ENCODE measurements at places on chromosomes 16 and 17.

DNA sequence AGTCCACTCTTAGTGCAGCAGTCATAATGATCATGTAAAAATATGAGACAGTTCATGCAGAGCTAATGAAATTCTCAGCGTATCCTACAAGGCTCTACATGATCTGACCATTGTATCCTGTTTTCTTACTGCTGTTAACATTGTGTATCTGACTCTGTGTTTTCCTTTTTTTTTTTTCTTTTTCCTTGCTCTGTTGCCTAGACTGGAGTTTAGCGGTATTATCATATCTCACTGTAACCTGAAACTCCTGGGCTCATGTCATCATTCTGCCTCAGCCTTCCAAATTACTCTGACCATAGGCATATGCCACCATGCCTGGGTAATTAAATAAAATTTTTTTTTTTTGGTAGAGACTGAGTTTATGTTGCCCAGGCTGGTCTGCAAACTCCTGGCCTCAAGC lies 12.1 kb downstream of the DUS2 start:
- DNase-seq = no peak

DNA sequence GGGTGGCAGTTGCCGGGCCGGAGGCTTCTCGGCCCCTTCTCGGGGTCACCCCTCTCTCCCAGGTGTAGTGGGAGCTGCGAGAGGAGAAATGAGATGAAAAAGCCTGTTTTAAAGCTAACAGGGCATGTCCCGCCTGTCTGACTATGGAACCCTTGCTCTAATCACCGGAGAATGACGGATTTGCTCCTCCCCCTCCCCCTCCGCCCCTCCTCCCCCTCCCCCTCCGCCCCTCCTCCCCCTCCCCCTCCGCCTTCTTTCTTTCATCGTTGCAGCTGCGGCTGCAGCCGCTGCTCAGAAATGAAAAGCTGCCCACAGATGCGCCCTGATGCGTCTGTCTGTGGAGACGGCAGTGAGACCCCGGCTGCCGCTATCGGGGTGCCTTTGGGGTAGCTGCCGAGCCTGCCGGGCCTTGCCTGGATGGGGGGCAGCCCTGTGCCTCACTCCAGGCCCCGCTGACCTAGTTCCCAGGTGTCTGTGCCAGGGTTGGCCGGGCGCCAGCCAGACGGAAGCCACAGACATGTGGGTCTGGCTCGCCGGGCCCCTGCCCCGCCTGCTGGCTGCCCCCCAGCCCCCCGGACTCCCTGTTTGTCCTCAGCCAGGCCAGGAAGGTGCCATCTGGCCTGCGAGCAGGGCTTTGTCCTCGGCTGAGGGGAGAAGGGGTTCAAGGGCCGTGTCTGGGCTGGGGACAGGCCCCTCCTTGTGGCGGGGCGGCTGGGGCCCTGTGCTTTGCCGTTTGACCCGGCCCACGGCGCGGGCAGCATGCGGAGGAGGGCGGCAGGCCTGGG lies 37.7 kb downstream of the GINS2 start:
- peak; percentile 71 for DNase-seq

DNA sequence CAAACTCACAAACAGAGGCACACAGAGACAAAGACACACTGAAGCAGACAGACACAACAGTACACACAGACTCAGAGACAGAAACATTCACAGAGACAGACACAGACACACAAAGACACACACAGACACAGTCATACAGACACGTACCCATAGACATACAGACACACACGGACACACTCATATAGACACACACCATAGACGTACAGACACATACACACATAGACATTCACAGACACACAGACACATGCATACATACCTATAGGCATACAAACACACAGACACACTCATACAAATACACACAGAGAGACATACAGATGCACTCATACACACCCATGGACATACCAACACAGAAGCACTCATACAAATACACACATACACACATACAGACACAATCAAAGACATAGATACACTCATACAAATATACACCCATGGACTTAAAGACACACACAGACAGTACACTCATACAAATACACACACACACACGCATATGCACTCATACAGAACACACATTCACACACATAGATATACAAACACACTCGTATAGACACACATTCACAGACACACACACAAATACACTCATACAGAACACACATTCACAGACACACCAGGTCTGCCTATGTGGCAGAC lies 19.9 kb upstream of the MRTFB start:
- DNase-seq = no peak

DNA sequence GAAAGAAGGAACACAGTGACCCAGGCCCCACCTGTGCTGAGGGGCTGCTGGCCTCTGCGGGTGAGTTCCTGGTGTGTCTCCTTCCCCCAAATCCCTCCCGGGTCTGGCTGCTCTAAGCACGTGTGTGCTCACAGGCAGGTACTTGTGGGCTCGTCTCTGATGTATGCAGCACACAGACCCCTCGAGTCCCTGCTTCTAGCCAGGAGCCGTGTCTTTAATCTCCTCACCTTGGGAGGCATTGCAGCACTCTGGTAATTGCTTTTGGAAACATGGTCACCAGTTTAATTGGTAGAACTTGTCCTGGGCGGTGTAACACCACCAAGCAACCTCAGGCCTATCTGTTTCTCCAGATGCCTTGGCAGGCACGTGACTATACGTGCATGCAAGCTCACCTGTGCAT lies 8.8 kb upstream of the RPL38 start:
- DNase-seq = no peak

- no peak for DNase-seq
Measured at GRCh38 chr16:88763502-88764053, 21.4 kb downstream of the PIEZO1 start.

DNA sequence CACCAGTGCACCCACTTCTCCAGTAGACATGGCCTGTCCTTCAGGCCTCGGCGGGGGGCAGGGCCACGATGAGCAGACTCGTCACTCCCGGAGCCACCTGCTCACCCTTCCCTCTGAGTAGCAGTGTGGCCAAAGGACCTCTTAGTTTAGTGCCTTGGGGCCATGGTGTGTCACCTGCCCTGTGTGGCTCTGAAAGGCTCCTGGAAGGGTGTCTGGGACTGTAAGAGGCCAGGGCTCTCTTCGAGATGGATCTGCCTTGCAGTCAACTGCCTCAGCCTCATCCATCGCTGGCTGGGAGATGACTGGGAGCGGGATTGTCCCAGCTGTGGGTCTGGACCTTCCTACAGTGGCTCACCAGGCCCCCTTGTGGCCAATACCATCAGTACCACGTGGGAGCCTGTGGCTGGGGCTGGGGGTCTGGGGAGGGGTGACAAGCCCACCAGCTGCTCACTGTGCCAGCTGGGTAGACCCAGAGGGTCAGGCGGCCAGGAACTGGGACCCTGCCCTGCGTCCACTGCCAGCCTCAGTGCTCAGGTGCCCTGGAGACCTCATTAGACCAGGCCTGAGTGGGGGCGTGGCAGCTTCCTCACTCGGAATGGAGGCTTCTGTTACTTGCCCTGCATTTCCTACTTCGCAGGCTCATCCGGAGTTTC lies 133.4 kb downstream of the OR1D5 start:
- DNase-seq = peak; percentile 55

DNA sequence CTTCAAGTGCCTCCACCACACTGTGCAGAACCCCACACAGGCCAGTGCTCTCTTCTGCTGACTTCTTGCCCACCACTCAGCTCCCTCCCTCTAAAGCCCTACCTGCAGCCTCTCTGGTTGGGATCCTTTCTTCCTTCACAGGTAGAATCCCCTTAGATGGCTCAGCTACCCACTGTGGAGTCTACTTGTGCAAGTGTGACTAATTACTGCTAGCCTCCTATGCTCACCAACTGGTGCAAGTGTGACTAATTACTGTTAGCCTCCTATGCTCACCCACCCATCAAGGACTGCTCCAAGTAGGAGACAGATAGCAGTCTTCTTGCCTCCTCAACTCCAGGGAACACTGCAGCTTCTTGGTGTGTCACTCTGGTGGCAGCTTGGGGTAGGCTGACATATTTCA lies 43.6 kb downstream of the TEX14 start:
- DNase-seq = no peak

- DNase-seq = no peak
Measured at GRCh38 chr16:70391881-70392481, 45.3 kb downstream of the DDX19A start.

GRCh38 chr17:43104665-43105064 lies 20.5 kb downstream of the BRCA1 start:
- DNase-seq = no peak

DNA sequence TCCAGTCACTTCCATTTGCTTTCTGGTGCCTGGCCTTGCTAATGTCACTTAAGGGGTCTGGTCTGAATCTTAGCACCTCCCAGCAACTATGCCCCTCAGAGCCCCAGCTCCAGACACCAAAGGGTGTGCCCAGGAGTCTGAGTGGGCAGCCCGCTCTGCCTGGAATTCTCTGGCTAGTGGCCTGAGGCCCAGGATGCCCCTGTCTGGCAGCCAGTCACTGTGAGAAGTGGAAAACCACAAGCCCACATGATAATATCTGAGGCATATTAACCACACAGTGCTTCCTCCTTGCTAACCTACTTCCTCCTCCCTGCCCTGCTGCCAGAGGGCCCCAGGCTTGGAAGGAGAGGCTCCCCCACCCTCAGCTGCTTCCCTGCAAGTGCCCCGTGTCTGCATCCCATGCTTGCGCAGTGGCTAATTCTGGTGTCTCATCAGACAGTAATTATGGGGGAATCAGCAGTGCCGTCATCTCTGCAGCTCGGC lies 14.0 kb downstream of the SRCIN1 start:
- DNase-seq = no peak

- DNase-seq = no peak
Measured at GRCh38 chr17:65966072-65966695, 225.7 kb downstream of the CEP112 start.

GRCh38 chr17:82041144-82041814 lies 3.8 kb upstream of the DCXR start:
- DNase-seq = no peak

DNA sequence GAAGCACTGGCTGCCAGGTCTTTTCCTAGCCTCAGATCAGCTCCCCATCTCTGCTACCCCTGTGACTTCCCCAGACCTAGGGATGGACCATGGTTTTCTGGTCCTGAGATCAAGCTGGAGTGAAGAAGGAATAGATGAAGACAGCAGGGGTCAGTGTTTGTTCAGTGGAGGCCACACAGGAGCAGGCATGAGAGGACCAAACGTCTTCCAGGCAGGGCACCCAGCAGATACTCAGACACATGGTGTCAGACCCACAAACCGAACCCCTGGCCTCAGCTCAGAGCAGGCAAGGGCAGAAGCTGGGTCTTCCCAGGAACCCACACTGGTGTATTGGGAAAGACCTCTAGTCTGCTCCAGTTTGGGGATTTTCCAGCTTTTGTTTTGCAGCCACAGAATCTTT lies 189.7 kb downstream of the IRX5 start:
- DNase-seq = peak; percentile 57

DNA sequence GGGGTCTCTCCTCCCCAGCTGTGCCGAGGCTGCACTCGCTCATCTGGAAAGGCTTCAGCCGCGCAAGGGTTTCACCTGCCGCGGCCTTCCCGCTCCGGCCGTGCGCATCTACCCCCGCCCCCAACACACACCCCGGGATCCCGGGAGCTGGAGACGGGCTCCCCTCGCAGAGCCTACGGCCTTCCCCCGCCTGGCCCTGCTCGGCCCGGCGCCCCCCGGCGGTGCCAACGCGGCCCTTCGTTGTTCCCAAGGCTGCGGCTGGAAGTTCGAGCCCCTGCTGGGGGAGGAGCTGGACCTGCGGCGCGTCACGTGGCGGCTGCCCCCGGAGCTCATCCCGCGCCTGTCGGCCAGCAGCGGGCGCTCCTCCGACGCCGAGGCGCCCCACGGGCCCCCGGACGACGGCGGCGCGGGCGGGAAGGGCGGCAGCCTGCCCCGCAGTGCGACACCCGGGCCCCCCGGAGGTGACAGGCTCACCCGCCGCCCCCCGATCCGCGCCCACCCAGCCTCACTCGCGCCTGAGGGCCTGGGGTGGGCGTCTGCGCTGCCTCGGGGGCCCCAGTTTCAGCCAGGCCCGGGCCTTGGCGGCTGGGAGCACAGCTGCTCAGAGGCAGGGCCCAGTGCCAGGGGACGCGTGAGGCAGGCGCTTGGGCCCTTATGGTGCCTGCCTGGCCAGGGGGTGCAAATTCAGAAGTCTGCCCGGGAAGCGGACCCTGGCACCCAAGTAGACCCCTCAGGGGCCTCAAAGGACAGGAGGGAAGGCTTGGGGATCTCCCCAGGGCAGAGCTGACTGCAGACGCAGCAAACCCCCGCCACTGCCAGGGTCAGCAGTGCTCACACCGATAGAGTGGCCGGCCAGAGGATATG lies 11.2 kb downstream of the GALK1 start:
- peak; percentile 86 for DNase-seq

All from left hindlimb (tissue), 1 donor.